ENCODE measurements at places on chromosomes 11 and 22.

- DNase-seq = no peak
These were observed 1.4 kb downstream of the TRIM34 start for GRCh38 chr11:5626196-5626595.

GRCh38 chr22:36682811-36683210, 20.7 kb downstream of the CACNG2 start:
- no peak for DNase-seq

GRCh38 chr11:1086171-1087102, 11.8 kb downstream of the MUC2 start:
- no peak for DNase-seq

GRCh38 chr22:17915188-17915587, 109.2 kb downstream of the MICAL3 start:
- DNase-seq = no peak

GRCh38 chr11:11985016-11985715, 23.3 kb downstream of the DKK3 start:
- no peak for DNase-seq

DNA sequence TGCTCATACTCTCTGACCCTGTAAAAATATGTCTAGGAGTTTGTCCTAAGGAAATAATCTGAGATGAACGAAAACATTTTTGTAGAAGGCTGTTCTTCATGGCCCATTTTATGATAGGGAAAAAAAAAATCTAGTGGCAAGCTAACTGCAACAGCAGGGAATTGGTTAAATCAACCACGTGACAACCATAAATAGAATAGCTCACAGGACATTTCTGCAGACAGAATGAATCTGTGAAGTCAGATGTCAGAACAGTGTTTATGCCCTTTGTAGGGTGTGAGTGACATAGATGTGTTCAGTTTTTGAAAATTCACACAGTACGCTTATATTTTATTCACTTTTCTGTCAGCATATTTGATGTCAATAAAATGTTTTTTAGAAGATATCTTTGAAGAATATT, 16.1 kb downstream of the ARHGAP1 start:
- DNase-seq = no peak

DNA sequence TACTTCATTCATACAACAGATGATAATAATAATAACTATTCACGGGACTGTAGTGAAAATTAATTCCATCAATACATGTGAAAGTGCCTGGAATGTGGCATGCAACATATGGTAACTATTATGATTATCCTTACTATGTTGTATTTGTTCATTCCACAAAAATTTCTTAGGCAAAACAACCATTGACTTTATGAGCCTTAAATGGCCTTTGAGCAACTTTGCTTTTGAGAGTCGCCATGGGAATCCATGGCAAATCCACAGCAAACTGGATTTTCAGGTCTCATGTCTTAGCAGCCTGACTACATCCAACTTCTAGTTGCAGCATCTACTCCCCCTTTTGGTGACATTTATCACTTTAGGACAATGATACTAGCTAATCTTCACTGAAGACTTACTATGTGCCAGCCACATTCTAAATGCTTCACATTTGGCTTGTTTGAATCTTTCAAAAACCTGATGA, 56.8 kb downstream of the SLC1A2 start:
- DNase-seq = no peak

GRCh38 chr11:57501953-57502352, 13.5 kb downstream of the SLC43A1 start:
- no peak for DNase-seq

GRCh38 chr11:128927108-128927461, 15.6 kb downstream of the TP53AIP1 start:
- no peak for DNase-seq

DNA sequence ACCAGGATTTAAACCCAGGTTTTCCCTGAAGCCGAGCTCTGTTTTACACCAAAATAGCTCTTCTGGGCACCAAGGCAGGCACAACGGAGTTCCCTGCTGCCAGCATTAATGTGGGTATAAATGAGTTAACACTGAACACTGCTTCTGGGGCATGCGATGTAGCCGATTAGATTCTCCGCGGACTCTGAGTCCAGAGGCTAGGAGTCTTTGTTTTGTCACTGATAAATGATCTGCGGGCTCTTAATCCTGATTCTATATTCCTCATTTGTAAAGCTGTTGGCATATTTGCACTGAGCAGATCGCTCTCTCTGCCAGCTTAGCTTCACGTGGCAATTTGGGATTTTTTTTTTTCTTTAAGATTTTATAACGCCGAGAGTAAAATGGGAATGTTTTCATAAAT, 16.8 kb upstream of the LDLRAD3 start:
- DNase-seq = no peak

- DNase-seq = no peak
These were observed 64.1 kb downstream of the TBC1D22A start for GRCh38 chr22:46826438-46827135.

DNA sequence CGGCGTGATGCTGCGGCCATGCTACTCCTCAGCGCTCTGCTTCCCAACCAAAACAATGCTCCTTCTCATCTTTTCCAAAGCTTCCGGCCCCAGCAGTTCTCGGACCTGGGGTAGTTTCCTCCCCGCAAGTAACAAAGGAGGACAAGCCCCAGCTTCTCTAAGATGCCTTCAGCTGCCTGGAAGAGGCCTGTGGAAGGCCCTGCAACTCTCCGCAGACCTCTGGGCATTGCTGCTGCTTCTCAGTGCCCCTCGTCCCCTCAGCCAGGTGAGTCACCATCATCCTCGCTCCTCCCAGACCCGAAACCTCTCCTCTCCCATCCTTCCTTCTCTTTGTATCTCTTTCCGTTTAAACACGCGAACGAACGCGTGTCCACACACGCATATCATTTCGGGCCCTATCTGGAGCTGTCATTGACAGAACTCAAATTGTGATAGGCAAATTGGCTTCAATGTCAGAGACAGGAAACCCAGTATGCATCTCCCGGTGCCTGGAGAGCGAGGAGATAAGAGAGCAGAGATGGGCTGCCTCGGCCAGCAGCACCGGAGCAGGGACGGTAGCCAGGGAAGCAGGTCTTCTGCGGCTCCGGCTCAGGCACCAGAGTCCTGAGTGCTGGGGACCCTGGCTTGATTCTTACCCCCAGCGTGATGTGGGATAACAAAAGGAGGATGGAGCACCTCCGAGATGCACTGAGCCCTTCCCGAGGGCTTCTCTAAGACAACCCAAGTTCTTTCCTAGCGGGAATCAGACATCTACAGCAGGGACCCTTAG, 22.0 kb upstream of the JAM3 start:
- DNase-seq = no peak

GRCh38 chr22:48741540-48741939, 1086.1 kb downstream of the BRD1 start:
- no peak for DNase-seq

Measured in stimulated activated CD4-positive, alpha-beta T cell treated with anti-CD3 and anti-CD28 coated beads, Interleukin-12 subunit alpha, Interleukin-12 subunit beta, amount 100 ng/mL, for 24 hours (primary cell).